ENCODE measurements at places on chromosomes 5 and 9. TPM values are rescaled to one million over a fixed set of nuclear protein-coding genes. Genes with fewer than 3 reads are reported as not detected.

TNC gene
- total RNA-seq, result 2.9 TPM

FOXD4L5 gene
- 0.08 TPM for total RNA-seq

GDA gene
- 43.2 TPM for total RNA-seq

SLC45A2 gene
- 0.48 TPM for total RNA-seq

TLN1 gene
- 107 TPM for total RNA-seq

LHX6 gene
- total RNA-seq, result 0.20 TPM

ANKRD31 gene
- not detected for total RNA-seq

GHR gene
- total RNA-seq, result 76.6 TPM

TMEM232 gene
- total RNA-seq, result 1.5 TPM

ACOT12 gene
- 51.6 TPM for total RNA-seq

FOXD4L4 gene
- total RNA-seq, result 0.15 TPM

FABP6 gene
- total RNA-seq, result not detected

DNA sequence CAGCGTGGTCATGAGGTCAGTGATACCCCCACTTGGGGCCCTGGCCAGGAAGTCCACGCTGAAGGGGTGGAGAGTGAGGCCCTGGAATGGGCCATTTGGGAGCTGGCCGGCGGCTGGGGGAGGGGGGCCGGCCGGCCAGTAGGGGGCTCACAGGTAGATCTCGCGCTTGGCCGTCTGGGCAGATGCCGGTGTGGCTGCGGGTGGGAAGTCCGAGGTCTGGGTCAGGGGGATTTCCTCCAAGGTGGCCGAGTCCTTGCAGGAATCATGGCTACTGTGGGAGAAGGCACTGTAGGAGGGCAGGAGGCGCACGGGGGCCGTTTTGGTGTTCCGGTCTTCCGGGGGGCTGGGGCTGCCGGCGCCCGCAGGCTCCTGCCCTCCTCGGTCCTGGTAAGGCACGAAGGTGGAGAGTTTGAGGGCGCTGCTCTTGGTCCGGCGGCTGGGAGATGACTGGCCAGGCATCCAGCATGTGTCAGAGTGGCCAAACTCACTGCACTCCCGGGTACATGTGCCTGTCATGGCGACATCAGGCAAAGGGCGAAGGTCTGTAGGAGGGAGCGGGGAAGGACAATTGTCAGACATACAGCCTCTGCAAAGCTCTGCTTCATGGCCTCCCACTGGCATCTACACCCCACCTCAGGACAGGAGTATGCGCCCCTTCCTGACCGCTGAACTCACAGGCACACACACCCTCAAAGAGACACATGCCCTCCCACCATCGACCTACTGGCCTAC is 24.1 kb downstream of the PCDH1 start:
- peak; percentile 63 for DNase-seq

- no peak for DNase-seq
Observed at GRCh38 chr5:53023969-53024368, 34.8 kb downstream of the ITGA2 start.

DNA sequence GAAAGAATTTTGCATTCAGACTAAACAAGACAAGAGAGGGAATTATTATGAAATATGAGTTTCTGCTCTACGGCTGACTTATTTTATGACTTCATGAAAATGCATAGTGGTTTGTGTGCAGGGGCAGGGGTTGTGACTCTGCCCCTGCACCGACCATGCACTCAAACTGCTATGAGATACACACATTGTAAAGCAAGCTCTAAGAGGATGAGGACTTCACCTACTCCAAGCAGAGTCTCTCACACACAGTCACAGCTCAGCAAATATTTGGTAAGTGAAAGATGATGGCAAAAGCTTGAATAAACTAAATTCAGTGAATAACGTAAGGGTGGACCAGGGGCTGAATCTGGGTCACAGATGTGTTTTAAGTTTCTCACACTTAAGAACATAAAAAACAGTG is 542.9 kb downstream of the PRELID2 start:
- no peak for DNase-seq

DNA sequence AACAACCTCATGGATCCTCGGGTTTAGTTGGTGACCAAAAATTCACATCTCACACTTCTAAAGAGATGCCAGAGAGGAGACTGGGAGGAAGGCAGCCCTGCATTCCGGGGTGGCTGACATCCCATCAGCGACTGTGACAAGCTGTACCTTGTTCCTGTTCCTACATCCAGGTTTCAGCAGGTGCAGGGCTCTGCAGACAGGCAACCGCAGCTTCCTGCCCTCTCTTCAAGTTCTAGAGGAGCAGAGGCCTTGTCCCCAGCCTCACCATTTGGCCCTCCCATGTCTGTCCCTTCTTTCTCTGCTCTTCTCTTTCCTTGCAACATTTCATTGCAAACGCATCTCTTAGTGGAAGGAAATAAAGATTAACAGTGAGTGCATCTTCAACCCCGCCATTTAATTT is 454.6 kb downstream of the IRX1 start:
- no peak for DNase-seq

DNA sequence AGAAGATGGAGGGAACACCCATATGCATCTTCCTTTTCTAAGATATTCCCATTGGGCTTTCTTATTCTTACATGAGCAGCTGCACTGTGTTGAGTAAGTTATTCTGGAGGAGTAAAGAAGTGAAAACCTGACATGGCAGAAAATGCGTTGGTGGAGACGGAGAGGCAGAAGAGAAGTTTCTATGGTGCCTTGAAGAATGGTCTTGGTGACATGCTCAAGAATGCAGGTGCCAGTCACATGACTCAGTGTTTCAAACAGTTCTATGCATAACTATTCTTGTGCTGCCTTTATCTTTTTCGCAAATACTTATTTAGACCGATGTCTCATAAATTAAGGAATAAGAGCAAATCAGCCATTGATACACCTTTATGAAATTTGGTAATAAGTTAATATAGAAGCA is 377.8 kb upstream of the IRX2 start:
- no peak for DNase-seq

DNA sequence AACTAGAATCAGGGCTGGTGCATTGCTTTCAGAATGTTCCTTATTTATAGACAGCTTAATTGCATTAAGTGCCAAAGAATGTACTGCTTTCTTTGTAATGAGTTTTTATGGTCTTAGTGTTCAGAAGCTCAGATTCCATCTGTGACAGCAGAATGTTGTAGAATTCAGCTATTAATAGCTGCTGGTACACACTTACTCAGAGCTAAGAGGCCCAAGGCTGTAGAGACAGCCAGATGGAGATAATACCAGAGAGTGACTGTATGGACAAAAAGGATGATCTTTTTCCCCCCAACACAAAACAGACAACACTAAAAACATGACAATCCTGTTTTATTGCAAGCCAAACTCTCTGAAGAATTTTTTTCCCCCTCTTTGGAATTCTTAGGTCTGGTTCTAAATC is 50.2 kb downstream of the PPP2R2B start:
- DNase-seq, result no peak

GRCh38 chr9:93505541-93506132 is 52.3 kb upstream of the FAM120AOS start:
- peak; percentile 14 for DNase-seq

GRCh38 chr5:40401284-40402006 is 278.3 kb upstream of the PTGER4 start:
- DNase-seq, result no peak

DNA sequence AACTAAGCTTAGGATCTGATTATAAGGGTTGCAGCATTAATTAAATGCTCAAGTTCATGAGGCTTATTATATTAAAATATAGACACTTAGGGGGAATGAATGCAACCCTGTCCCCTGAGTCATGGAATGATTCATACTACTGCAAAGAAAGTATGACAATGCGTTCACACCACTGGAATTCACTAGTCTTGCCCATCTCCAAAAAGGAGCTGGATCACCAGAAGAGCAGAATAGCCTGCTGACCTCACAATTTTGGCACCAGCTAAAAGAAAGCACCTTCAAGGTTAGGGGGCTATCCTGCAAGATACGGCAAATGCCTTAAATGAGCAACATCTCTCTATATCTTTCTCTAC is 32.0 kb upstream of the TMED7 start:
- no peak for DNase-seq

GRCh38 chr5:74257060-74257527 is 383.4 kb downstream of the ENC1 start:
- no peak for DNase-seq

DNA sequence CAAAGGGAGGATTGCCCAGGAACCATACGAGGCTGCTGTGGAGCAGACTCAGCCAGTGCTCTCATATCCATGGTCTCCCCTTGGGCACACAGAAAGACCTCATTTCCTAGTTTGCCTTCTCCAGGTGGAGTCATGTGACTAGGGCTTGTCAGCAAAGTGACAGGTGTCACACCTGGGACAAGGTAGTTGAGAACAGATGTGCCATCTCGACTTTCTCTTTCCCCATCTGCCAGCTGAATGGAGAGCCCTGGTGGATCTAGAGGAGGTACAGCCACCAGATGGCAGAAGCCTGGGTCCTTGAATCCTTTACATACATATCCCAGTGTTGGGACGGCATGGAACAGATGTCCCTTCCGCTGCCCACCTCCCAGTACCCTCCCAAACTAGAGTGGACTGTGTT is 42.9 kb upstream of the ALDOB start:
- DNase-seq, result no peak

DNA sequence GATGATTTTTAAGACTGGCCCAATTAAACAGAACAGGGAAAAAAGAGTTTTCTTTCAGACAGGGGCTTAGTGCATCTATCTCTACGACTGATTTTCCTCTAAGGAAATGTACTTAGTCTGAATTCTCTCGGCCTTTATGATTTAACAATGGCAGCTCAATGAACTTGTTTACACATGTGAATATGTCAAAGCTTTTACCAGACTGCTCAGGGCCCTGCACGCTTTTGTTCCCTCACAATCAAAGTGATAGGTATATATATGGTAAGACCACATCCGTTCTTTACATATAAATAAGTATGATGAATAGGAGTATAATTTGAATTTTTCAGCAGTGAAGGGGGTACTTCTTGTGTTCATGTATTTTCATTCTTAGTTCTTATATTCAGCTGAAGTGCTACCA is 27.6 kb downstream of the LEAP2 start:
- no peak for DNase-seq

DNA sequence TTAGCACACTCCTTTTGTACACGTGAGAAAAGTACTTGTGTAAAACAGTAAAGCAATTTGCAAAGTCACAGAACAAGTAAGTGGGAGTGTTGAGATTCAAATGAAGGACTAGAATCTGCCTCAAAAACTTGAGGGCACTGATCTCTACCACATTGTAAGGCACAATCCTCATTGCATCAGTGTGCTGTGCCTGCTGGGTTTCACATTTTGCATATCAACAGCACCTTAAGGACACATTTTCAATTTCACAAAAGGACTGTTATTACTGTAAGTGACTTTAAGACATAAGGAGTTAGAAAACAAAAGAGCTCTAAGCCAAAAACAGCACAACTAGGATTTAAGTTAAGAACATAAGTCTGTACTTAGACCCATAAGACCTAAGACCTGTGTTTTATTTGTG is 44.7 kb upstream of the HK3 start:
- DNase-seq, result no peak
